ENCODE measurements at places on chromosomes 1 and 21.

- DNase-seq: no peak
Observed at GRCh38 chr1:67801903-67802302, 31.4 kb downstream of the GNG12 start.

DNA sequence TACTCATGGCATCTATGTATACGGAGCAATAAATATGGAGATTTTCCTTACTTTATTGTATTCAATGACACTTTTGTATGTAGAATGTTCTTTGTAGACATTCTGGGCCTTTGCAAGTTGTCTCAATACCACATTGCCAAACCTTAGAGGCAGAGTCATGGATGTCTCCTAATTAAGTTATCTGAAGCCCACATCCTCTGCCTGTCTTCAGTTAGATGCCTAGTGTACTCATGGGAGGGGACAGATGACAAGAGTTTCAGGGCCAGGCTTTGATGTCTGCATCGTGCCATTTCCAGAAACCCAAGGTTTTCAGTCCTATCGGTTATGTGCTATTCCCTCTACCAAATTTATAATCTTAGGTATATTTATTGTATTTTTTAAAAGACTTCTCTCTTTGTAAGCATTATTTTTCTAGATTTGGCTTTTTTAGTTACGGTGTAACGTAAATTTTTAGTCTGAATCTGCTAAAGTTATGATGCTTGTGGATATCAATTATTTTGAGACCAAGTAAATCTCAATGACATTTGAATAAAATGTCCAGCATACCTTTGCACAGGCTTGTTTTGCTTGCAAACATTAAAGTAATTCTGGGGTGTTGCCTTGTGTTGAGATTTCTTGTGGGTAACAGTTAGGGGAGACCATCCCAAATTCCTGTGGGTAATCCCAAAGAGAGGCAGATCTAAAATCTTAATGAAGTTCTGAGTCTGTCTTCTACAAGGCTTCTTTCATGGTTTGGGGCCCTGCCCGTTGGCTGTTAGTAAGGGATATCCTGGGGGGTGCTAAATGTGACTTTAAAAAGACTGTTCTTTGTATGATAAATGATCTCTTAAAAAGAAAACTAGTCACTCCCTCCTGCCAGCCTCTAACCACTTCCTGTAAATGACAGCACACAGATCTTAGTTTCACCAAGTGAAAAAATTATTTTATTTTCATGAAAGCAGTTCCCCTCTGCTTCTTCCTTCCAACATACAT is 8.0 kb upstream of the MACF1 start:
- DNase-seq: no peak

DNA sequence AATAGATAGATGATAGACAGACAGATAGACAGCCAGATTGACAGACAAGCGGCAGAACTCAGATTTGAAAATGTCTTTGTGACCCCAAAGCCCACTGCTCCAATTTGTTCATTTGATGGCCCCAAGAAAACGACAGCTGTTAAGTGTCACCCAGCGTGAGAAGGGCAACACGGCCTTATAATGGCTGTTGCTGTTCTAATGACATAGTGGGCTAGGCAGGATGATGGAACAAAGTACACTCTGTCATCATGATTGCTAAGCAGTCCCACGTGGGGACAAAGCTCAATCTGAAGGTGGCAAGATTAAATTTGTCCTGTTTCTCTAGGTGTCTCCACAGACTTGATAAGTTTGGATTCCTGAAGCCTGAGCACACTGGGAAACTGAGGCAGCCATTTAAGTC is 112.9 kb downstream of the DAB1 start:
- DNase-seq: no peak

DNA sequence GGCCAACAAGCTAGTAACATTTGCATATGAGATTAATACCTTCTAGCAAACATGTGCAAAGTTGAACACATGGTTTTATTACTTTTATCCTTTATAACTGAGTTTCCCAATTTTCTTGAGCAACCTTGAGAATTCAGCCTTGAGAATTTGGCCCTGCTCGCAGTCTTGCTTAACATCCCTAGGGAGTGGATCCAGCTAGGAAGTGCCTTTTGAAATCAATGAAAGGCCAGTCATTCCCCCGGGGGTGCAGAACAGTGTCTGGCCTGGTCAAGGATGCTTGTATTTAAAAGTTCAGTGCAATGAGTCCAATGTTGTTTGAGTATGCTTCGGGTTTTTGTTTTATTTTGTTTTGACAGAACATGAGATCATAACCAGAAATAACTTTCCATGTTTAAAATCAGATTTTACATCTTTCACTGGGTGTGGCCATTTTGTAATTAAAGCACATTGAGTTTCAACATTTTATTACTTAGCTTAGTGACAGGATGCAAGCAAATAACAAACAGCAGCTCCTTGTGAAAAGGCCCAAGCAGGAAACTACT is 16.7 kb downstream of the PALMD start:
- peak; percentile 32 for DNase-seq

- peak; percentile 29 for DNase-seq
Observed at GRCh38 chr1:183506561-183506960, 34.3 kb downstream of the SMG7 start.

All from hepatic stellate cell (primary cell).